ENCODE measurements at places on chromosomes 13 and 19. TPM values are rescaled to one million over a fixed set of nuclear protein-coding genes. Genes with fewer than 3 reads are reported as not detected.
A peak's percentile ranks its signal among the peaks of the same experiment; 100 is the strongest.

- no peaks in the 10 kb centered on the region for H3K27me3 ChIP-seq
- H3K4me1 ChIP-seq: no peaks in the 10 kb centered on the region
- no peak overlapping the region for H3K4me3 ChIP-seq
- no peaks in the 10 kb centered on the region for H3K36me3 ChIP-seq
Measured at GRCh38 chr19:55096061-55096701, 20.5 kb downstream of the EPS8L1 start.

- H3K4me3 ChIP-seq: peak within 1 kb of the TSS; percentile 87
- peak within 1 kb of the TSS; percentile 54 for H3K27ac ChIP-seq
- peaks cover 5% of the 10 kb centered on the region for H3K4me1 ChIP-seq
- no peaks in the 10 kb centered on the region for H3K27me3 ChIP-seq
- H3K36me3 ChIP-seq: no peaks in the 10 kb centered on the region
Measured at GRCh38 chr19:44356383-44357111, at the start of gene ZNF112. TSS of gene ZNF112 (minus strand) at chr19:44356680. CDS start at chr19:44340539, 16,141 bp downstream.

DNA sequence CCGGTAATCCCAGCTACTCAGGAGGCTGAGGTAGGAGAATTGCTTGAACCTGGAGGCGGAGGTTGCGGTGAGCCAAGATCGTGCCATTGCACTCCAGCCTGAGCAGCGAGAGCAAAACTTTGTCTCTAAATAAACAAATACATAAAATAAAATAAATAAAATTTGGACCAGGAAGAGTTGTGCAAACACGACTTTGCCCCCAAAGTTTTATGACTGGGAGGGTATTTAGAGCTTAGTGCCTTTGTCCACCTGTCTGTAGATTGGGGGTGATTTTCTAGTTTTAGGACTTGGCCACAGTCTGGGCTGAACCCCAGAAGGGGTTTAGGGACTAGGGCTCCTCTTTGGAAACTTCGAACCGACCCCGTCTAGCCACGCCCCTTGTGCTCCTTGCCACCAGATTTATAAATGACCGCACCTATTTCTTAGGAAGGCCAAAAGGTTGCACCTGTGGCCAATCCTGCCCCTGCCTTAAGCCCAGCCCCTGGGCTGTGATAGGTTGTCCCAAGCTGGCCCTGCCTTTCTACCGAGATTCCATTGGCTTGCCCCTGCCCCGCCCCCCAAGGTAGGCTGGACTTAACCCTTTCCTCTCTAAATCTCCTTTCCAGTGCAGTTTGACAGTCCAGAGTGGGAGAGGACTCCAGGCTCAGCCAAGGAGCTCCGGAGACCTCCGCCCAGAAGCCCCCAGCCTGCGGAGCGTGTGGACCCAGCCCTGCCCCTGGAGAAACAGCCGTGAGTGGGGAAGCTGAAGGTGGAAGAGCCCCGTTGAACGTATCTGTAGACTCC lies 5.3 kb downstream of the SHD start:
- H3K27me3 ChIP-seq: peaks cover 28% of the 10 kb centered on the region
- no peak overlapping the region for H3K4me3 ChIP-seq
- H3K27ac ChIP-seq: no peak overlapping the region

Gene SCEL
- not detected for total RNA-seq

DNA sequence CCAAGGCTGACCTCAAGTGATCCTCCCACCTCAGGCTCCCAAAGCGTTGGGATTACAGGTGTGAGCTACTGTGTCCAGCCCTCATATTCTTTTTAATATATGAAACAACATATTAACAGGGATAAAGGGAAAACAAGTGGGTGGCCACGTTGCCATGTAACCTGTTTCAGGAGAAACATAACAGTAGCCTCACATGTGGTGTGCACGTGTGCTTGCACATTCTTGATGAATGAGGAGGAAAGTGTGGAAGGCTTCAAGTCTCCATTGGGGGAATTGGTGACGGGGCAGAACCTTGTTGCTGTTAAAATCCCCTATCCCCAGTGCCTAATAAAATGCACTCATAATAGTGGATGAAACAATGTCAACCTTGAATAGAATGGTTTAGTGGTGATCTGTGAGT lies 202.3 kb downstream of the MTUS2 start:
- no peak for DNase-seq
- no peaks in the 10 kb centered on the region for H3K36me3 ChIP-seq
- no peaks in the 10 kb centered on the region for H3K4me1 ChIP-seq

DNA sequence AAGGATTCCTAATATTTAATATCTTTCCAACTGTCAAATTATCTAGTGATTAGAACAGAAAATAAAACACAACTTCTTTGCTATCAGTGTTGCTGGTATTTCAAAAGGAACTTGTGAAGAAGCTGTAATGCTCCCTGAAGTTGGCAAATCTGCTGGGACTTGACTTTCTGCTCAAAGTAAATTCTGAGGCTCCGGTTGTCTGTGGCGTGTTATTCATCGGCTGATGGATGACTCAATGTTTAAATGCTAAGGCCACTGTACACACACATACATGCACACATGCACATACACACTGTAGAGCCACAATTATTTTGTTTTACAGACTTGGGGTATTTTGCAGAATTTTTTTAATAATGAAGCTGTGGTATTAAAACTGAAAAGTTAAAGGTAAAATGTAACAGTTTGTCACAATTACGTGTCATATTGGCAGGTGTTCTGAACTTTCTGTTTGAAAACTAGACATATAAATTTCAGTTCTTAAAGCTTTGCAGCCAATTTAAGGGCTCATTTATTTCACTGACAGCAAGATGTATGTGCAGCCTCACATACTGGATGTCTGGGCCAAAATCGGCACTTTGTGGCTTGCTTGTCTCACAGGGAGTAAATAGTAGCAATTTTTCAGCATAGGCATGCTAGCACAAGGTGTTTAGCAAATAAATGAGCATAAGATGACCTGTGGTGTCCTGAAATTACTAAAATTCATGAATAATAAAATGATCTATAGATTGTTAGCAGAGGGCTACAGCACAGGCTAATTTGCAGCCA lies 1691.7 kb upstream of the PCDH20 start:
- H3K27ac ChIP-seq: no peak overlapping the region
- H3K27me3 ChIP-seq: no peaks in the 10 kb centered on the region
- no peaks in the 10 kb centered on the region for H3K36me3 ChIP-seq
- H3K4me1 ChIP-seq: no peaks in the 10 kb centered on the region
- peak; percentile 58 for DNase-seq

GRCh38 chr13:31250435-31250834 lies 50.7 kb downstream of the B3GLCT start:
- no peak overlapping the region for H3K4me3 ChIP-seq
- no peak for DNase-seq
- no peak overlapping the region for H3K27ac ChIP-seq
- no peaks in the 10 kb centered on the region for H3K27me3 ChIP-seq
- H3K36me3 ChIP-seq: no peaks in the 10 kb centered on the region
- no peaks in the 10 kb centered on the region for H3K4me1 ChIP-seq

DNA sequence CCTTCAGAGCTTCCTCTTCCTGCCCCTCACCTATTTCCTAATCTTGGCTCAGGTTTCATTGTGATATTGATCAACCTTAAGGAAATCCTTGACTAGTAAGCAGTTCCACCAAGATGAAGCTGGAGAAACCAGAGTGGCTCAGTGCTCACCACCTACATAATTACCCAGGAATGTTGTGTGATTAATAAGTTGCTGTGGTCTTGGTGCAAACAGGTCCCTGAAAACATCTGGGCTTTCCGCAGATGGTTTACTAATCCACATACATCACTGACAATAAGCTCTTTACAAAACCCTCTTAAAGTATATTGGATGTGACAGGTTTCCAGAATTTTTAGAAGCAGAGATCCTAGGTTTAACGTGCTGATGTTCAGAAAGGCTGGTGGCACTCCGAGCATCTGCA lies 8.6 kb upstream of the SERP2 start:
- H3K27ac ChIP-seq: peak overlapping the region; percentile 57
- peak; percentile 91 for DNase-seq
- no peaks in the 10 kb centered on the region for H3K27me3 ChIP-seq
- H3K36me3 ChIP-seq: no peaks in the 10 kb centered on the region

GRCh38 chr13:98504029-98504351 lies 72.9 kb downstream of the STK24 start:
- H3K27me3 ChIP-seq: no peaks in the 10 kb centered on the region
- H3K4me3 ChIP-seq: no peak overlapping the region
- DNase-seq: no peak
- no peak overlapping the region for H3K27ac ChIP-seq
- H3K4me1 ChIP-seq: peaks cover 36% of the 10 kb centered on the region

All from astrocyte (in vitro differentiated cells and primary cell).